Right cardiac atrium (tissue), 5 donors: ENCODE measurements at places on chromosomes 7 and 10. TPM values are rescaled to one million over a fixed set of nuclear protein-coding genes. Genes with fewer than 3 reads are reported as not detected.

The POM121 gene
- 29.5 TPM for total RNA-seq

GRCh38 chr10:124347956-124348355 is 70.8 kb downstream of the OAT start:
- no peak for DNase-seq

DNA sequence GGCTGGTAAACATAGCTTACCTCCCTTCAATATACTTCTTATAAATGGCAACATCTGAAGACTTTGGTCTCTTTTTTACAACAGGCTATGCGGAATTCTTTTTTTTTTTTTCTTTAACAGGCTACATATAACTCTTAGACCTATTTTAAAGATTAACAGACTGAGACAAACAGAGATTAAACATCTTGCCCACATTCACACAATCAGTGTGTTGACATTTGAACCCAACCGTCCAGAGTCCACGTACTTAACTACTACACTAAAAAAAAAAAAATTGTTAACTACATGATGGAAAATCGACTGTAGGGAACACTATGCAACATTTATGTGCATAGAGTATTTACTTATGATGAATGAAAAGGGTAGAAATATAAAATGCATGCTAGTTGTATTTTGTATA is 298.5 kb downstream of the ELMO1 start:
- DNase-seq = no peak

GRCh38 chr10:86690657-86691084 is 22.4 kb downstream of the LDB3 start:
- DNase-seq = no peak

DNA sequence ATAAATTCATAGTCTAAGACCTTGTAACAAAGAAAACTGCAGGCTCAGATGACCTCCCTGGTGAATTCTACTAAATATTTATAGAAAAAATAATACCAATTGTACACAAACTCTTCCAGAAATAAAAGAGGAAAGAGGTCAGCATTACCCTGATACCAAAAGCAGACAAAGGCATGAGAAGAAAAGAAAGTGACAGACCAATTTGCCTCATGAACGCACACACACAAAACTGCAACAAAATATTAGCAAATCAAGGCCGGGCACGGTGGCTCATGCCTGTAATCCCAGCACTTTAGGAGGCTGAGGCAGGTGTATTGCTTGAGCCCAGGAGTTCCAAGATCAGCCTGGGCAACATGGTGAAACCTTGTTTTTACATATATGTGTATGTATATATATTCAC is 12.7 kb upstream of the COMMD3 start:
- DNase-seq = no peak

DNA sequence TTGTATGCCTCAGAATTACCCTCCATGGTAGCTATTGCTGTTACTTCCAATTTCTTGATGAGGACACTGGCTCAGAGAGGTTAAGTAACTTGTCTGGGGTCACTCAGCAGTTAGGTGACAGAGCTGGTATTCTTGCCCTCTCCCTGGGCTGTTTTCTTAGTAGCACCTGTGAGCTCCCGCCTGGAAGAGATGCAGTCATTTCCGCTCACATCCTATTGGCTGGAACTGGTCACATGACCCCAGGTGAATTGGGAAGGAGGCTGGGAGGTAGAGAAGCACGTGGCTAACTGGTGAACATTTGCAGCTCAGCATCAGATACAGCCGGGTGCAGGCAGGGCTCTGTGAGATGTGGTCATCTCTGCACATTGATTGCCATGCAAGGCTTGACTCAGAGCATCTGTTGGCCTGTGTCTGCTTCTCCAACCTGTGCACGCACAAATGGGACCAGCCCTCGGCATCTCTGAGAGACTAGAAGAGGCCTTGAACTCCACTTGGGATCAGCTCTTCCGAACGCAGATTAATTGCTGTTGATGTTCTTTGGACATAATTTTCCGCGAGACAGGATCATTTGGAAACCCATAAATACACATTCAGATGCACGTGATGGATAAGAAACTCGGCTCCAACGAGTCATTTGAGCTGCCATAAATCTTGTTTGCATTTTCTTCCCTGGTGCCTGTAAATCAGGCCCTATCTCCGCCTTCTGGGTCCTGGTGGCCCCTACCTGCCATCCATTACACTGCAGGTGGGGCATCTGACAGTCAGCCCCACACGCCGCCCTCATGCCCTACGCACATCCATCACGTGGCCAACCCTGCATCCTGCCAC is 42.8 kb downstream of the MYL10 start:
- no peak for DNase-seq
